Pulmonary artery endothelial cell (primary cell): ENCODE measurements at places on chromosomes 4 and X. TPM values are rescaled to one million over a fixed set of nuclear protein-coding genes. Genes with fewer than 3 reads are reported as not detected.

The PFKFB1 gene
- not detected in 2 replicates for total RNA-seq

The OPRPN gene
- total RNA-seq = not detected in 2 replicates

The TMEM154 gene
- 6.1 and 9.1 TPM in 2 replicates for total RNA-seq

The ARR3 gene
- total RNA-seq = not detected in 2 replicates

The ATP1B4 gene
- total RNA-seq = not detected in 2 replicates

The SSX3 gene
- not detected in 2 replicates for total RNA-seq

The EPHA5 gene
- total RNA-seq = not detected in 2 replicates

The CLRN2 gene
- not detected in 2 replicates for total RNA-seq

The CXCL10 gene
- total RNA-seq = 0.28 and 0.33 TPM in 2 replicates

The MAGED1 gene
- total RNA-seq = 59.3 and 85.8 TPM in 2 replicates

The KLHL5 gene
- total RNA-seq = 76.5 and 93.4 TPM in 2 replicates

The KCND1 gene
- total RNA-seq = 0.13 and 0.32 TPM in 2 replicates
